ENCODE measurements at places on chromosomes 5 and 9.

GRCh38 chr5:38780945-38781344 is 64.9 kb upstream of the OSMR start:
- DNase-seq: no peak

- DNase-seq: no peak
Observed at GRCh38 chr9:92720807-92721535, 43.7 kb downstream of the BICD2 start.

DNA sequence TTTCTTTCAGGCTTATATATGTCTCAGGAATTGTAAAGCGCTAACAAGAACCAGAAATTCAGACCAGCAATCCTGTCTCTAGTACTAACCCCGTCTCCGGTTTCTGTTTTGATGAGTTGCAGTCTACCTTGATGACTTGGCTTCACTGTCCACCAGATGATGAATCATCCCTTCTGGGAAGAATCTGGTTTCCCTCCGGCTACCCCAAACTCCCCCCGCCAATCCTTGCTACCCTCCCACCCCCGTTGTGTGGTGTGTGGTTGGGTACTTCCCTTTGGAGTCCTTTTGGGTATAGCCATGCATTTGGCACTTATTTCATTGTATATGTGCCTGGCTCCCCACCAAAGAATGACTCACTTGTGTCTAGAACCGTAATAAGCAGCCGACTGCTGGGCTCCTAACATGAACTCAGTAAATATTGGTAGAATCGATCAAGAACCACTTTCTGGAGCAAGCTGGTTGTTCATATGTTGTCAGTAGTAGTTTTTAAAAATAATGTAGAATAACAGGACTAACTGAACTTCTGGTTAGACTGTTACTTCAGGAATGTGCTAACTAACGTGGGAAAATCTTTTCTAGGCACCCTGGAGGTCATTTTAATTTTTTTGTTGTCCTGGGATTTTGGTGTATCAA is 8.3 kb upstream of the TGFBI start:
- DNase-seq: no peak

DNA sequence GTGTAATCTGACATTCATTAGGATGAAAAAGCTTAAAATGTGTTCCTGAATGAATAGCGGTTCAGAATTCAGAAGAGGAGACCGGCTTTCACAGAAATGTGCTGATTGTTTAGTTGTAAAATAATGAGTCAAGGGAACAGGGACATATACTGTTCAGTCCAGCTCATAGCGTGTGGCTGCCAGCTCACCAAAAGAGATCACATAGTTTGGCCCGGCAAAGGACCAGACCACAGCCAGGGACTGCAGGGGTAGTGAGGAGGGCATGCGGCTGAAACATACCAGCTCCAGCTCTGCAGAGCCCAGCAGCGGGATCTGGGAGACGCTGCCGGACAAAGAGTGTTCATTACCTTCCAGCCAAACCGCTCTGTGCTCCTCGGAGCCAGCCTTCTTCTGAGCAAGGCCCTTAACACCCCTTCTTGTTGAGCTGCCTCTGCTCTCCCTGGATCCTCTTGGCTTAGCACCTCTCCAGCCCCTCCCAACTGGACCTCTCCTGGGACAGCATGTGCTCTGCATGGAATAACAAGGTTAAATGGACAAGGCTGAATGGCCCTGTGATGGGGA is 116.8 kb upstream of the CNTLN start:
- no peak for DNase-seq

GRCh38 chr9:129889941-129890717 is 54.9 kb downstream of the USP20 start:
- DNase-seq: peak; percentile 45

GRCh38 chr5:151664694-151665585 is 21.8 kb downstream of the SPARC start:
- DNase-seq: no peak

DNA sequence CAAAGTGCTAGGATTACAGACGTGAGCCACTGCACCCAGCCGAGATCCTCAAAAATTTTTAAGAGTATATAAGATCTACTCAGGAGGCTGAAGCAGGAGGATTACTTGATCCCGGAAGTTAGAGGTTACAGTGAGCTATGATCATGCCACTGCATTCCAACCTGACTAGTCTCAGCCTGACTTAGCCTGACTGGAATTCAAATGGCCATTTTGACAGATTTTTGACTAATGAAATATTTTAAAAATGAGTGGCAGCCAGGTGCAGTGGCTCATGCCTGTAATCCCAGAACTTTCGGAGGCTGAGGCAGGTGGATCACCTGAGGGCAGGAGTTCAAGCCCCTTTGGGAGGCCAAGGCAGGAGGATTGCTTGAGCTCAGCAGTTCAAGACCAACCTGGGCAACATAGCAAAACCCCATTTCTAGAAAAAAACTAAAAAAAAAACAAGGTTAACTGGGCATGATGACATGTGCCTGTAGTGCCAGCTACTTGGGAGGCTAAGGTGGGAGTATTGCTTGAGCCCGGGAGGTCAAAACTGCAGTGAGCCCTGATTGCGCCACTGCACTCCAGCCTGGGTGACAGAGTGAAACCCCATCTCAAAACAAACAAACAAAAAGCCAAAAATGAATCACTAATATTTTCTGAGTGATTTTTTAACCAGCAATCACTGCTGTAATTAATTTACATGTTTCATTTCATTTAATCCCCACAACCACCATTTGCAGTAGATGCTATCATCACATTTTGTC is 16.6 kb downstream of the ATOX1 start:
- DNase-seq: no peak

DNA sequence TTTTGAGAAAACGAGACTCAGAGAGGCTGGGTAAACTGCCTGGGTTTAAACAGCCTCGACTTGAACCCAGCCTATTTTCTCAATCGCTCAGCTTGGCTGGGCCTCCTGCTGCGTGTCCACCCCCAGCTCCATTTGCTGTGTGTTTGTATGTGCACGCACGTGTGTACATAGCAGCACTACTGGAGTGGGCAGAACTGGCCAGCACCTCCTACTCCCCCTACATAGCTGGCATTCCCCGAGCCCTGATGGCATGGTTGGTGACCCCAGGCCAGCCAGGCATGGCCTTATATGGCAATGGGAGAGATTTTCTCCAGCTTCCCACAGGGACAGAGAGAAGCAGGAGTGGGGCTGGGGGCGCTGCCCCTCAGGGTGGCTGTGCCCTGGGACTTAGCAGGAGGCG is 4.1 kb downstream of the AIF1L start:
- DNase-seq: no peak

DNA sequence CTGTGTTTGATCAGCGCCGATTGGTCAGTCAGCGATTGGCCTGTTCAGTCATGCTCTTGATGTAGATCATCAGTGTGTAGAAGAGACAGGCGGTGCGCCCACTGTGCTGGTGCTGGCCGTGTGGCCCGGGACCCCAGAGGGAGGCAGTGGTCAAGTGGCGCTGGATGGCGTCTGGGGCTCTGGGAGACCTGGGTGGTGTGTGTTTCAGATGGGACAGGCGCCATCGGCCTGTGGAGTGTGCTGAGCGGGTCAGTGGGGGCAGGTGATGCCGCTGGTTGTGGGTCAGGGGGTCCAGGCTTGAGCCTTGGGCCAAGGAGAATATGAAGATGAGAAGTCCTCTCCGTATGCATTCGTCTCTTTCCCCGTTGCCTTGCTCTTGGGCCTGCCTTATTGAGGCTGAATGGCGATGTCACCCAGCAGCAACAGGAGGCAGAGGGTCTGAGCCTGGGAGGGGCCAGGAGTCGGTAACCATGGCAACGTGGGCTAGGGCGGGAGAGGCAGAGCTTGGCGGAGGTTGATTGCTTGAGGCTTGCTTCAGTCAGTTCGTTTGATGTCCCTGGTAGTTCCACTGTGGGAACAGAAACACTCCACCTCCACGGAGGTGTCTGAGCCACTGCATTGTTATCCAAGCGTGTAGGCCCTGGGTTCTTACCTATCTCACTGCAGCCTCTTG is 117.8 kb upstream of the CACNA1B start:
- DNase-seq: peak; percentile 48

DNA sequence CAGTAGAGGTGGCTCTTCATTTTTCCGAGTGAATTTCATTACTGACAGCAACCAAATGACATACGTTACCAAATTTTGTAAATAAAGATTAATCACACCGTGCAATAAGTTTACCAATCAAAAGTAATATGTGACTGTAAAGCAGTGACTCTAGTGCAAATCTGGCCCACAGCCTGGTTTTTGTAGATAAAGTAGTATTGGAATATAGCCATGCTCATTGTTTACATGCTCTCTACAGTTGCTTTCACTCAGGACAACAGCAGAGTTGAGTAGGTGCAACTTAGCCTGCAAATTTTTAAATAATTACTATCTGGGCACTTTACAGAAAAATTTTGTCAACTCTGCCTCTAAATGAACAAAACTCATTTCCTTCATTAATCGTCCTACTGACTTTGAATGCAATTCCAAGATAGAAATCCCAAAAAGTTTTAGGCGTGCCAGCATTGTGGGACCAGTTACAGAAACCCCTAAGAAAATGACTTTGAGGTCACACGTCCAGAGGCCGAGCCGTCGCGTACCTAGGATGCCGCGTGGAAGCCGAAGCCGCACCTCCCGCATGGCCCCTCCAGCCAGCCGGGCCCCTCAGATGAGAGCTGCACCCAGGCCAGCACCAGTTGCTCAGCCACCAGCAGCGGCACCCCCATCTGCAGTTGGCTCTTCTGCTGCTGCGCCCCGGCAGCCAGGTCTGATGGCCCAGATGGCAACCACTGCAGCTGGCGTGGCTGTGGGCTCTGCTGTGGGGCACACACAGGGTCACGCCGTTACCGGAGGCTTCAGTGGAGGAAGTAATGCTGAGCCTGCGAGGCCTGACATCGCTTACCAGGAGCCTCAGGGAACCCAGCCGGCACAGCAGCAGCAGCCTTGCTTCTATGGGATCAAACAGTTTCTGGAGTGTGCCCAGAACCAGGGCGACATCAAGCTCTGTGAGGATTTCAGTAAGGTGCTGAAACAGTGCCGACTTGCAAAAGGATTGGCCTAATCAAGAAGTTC is 180.7 kb upstream of the TLE4 start:
- DNase-seq: no peak

GRCh38 chr9:99491408-99492158 is 269.5 kb downstream of the SEC61B start:
- DNase-seq: no peak
